Thyroid gland (tissue), 4 donors: ENCODE measurements at places on chromosomes 6 and 20. TPM values are rescaled to one million over a fixed set of nuclear protein-coding genes. Genes with fewer than 3 reads are reported as not detected.

Gene SPATA25
- total RNA-seq: 5.0 TPM

GRCh38 chr6:28807682-28808280, 116.0 kb downstream of the TRIM27 start:
- no peak for DNase-seq
- no peaks in the 10 kb centered on the region for H3K4me1 ChIP-seq
- peaks cover 45% of the 10 kb centered on the region for H3K27me3 ChIP-seq

DNA sequence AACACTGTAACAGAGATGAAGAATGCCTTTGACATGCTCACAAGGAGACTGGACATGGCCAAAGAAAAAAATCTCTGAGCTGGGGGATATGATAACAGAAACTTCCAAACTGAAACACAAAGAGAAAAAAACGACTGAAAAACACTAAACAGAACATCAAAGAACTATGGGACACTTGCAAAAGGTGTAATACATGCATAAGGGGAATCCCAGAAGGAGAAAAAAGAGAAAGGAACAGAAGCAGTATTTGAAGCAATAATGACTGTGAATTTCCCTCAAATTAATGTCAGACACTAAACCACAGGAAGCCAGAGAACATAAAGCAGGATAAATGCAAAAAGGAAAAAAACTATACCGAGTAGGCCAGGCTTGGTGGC, 117.4 kb upstream of the ARID1B start:
- H3K27me3 ChIP-seq: no peaks in the 10 kb centered on the region
- no peak overlapping the region for H3K4me3 ChIP-seq
- H3K4me1 ChIP-seq: peaks cover 25% of the 10 kb centered on the region
- no peak for DNase-seq
- no peak overlapping the region for H3K27ac ChIP-seq

Gene BTNL2
- total RNA-seq: not detected

DNA sequence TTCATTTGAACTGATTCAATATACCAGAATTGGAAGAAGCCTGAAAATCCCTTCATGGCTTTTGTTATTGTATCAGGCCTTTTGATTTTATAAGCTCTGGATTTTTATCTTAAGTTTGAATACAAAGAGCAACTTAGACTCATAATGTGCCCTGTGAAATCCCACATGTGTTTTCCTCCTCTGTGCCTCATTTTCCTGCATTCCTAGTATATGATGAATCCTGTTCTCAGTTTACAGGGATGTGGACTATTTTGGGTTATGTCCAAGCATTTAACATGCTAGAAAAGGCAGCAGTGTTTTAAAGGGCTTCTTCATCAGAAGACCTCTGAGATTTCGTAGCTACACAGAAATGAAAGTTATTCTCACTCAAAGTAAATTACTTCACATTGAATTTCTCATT, 455.0 kb downstream of the RFPL4B start:
- no peaks in the 10 kb centered on the region for H3K27me3 ChIP-seq
- H3K27ac ChIP-seq: no peak overlapping the region
- H3K36me3 ChIP-seq: no peaks in the 10 kb centered on the region

- H3K4me3 ChIP-seq: no peak within 1 kb of the TSS
- H3K36me3 ChIP-seq: no peaks in the 10 kb centered on the region
- no peak for DNase-seq
- H3K4me1 ChIP-seq: no peaks in the 10 kb centered on the region
- H3K27me3 ChIP-seq: no peaks in the 10 kb centered on the region
These were observed at the start of gene CLVS2 for GRCh38 chr6:122995921-122996793. TSS of gene CLVS2 (plus strand) at chr6:122996235. CDS start at chr6:122997778, 1,543 bp downstream.

GRCh38 chr20:58696411-58696961, 3.9 kb downstream of the NPEPL1 start:
- H3K27ac ChIP-seq: no peak overlapping the region
- no peak overlapping the region for H3K4me3 ChIP-seq
- H3K27me3 ChIP-seq: no peaks in the 10 kb centered on the region
- peaks cover 23% of the 10 kb centered on the region for H3K4me1 ChIP-seq
- DNase-seq: no peak
- peaks cover 48% of the 10 kb centered on the region for H3K36me3 ChIP-seq
